ENCODE measurements at places on chromosomes 16 and 17.

DNA sequence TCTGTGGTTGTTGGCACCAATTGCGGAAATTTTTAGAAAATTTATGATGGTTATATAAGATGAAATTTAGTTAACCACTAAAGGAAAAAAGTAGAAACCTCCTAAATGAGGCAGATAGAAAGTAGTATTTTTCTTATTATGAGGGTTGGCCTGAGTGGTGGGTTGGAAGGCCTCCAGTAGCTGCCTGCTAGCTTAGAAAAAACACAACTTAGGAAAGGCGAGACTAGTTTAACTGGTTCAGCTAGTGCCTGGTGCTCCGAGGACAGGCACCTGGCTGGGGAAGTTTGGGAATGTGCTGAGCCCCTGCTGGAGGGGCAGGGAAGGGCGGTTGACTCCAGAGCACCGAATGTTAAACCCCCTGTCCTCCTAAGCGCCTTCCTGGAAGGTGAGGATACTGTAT is 19.9 kb downstream of the LDHD start:
- DNase-seq = no peak

DNA sequence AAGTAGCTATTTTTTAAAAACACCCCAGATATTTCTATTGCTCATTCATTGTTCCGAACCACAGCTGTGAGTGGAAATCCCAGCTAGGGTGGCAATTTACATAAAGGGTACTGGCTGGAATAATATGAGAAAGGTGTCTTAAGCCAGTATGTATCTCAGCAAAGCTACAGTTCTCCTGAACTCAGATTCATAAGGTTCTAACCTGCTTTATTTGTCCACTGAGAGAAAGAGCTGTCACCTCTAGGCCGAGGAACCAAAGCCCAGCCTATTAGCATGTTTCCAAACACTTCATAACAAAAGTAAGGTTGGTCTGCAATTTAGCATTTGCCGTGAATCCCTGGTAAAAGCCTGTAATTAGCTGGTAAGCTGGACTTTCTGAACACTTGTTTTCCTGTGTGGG is 57.0 kb upstream of the CLEC19A start:
- DNase-seq = no peak

- DNase-seq = no peak
These were observed 16.5 kb downstream of the GLP2R start for GRCh38 chr17:9842057-9842758.

- peak; percentile 61 for DNase-seq
These were observed 26.2 kb downstream of the TEKT5 start for GRCh38 chr16:10668322-10669045.

DNA sequence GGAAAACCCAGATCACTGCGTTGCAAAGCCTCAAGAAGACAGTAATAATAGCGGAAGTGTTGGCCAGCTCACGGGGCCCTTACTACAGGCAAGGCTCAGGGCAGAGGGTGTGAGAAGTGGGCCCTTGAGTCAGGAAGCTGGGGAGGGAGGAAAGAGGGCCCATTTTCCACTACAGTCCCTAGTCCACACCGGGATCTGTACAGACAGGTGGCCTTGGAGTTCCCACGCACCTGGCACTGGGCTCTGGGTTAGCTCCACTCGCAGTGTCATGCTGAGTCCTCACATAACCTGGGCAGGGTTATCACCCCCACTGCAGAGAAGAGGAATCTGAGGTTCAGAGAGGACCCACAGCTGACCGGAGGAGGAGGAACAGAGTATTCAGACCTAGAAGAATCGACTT is 16.8 kb upstream of the MTSS2 start:
- no peak for DNase-seq

- DNase-seq = no peak
These were observed 1.1 kb downstream of the CES2 start for GRCh38 chr16:66936462-66936861.

DNA sequence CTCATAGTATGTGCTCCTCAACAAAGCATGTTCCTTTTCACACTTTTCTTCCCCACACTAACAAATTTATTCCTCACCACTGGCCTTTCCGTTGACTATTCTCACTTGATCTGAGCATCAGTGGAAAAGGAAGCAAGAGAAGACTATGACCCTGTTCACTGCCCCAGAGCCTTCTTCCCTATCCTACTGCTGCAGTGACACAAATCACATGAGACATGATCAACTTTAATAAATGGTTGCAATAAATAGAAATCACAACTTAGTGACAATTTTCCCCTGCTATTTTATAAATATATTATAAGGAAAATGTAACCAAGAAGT is 438.7 kb upstream of the SOX9 start:
- DNase-seq = no peak

GRCh38 chr17:39929646-39930407 is 2.3 kb downstream of the LRRC3C start:
- no peak for DNase-seq

- no peak for DNase-seq
These were observed at the start of gene MMD for GRCh38 chr17:55421179-55421934. TSS of gene MMD (minus strand) at chr17:55421835. CDS start at chr17:55421695, 140 bp downstream.

DNA sequence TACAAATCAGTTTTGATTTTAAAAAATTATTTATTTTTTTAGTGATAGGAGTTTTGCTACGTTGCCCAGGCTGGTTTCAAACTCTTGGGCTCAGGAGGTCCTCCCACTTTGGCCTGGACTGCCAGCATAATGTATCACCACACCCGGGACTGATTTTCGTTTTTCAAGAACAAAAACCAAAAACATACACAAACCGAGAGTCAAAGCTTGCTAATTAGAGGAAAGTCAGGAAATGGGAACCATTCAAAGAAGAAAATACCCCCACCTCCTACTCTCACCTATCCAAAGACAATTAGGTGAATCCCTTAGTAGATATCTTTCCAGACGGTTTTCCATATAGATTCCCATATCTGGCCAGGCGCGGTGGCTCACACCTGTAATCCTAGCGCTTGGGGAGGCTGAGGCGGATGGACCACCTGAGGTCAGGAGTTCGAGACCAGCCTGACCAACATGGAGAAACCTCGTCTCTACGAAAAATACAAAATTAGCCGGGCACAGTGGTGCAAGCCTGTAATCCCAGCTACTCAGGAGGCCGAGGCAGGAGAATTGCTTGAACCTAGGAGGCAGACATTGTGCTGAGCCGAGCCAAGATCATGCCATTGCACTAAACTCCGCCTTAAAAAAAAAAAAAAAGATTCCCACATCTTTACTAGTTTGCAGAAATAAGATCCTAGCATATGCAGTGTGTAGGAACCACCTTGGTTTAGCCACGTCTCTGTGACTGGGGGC is 883 bp upstream of the SPN start:
- no peak for DNase-seq

DNA sequence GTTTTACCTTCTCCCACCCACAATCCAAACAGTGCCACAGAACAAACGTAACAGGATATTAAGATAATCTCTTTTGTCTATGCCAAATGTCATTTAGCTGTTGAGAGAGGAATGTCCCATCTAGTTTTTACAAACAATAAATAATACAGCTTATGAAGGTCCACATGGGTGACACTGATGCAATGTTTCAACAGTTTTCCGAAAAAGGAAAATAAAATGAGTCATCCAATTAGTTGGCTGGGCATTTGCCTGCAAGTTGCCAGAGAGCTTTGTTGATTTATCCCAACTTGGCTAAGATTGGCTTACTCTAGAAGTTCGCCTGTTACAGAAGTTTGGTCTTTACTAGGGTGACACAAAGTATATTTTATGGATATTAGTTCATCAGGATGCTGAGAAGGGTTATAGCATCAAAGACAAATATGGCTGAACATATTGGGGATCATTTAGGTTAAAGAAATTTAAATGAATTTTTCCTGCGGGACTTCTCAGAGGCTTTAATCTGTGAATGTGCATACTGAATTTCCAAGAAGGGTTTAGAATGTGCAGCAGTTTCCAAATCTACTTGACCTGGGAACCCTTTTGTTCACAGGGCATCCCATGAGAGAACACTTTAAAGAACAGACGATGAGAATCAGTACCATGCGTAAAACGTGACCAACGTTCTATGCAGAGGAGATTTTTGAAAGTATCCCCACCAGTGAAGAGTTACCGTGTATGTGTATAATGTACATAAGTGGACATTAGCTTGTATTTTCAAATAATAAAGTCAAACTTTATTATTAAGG is 73.1 kb downstream of the CDH13 start:
- DNase-seq = no peak

- no peak for DNase-seq
These were observed 2.8 kb downstream of the RBFOX3 start for GRCh38 chr17:79607940-79608623.

DNA sequence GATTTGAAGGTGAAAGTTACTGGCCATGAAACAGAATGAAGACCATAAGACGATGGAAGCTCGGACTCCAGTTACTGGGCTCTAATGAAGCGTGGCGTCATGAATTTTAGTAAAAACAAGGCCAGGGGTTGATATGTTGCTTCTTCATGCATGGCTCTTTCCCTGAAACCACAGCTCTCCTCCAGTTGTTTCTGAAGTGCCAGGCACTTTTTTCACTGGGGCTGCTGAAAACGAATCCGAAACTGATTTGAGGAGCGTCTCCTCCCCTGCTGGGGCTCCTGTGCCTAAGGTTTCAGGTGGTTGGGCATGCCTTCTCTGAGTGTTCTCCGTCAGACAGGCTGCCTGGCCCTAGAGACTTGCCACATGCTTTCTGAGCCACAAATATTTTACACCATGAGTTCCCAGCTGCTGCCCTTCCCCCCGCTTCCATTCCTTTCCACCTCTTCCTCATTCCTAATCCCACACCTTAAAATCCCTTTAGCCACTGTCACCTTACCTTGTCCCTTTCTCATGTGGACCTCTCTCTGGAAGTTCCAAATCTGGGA is 3.7 kb upstream of the MYL4 start:
- DNase-seq = peak; percentile 91

GRCh38 chr16:86572041-86572521 is 5.5 kb downstream of the FOXC2 start:
- DNase-seq = no peak

Measured in activated CD4-positive, alpha-beta T cell treated with anti-CD3 and anti-CD28 coated beads, Interleukin-2, amount 10 ng/mL, durations not matched to agents 24 days and 14 days (primary cell).